Lower lobe of right lung (tissue), 2 donors: ENCODE measurements at places on chromosomes 1 and 21. TPM values are rescaled to one million over a fixed set of nuclear protein-coding genes. Genes with fewer than 3 reads are reported as not detected.

GRCh38 chr1:187840557-187840956 is 1011.8 kb downstream of the PLA2G4A start:
- no peaks in the 10 kb centered on the region for H3K36me3 ChIP-seq
- H3K27me3 ChIP-seq: no peaks in the 10 kb centered on the region
- H3K27ac ChIP-seq: no peak overlapping the region

DNA sequence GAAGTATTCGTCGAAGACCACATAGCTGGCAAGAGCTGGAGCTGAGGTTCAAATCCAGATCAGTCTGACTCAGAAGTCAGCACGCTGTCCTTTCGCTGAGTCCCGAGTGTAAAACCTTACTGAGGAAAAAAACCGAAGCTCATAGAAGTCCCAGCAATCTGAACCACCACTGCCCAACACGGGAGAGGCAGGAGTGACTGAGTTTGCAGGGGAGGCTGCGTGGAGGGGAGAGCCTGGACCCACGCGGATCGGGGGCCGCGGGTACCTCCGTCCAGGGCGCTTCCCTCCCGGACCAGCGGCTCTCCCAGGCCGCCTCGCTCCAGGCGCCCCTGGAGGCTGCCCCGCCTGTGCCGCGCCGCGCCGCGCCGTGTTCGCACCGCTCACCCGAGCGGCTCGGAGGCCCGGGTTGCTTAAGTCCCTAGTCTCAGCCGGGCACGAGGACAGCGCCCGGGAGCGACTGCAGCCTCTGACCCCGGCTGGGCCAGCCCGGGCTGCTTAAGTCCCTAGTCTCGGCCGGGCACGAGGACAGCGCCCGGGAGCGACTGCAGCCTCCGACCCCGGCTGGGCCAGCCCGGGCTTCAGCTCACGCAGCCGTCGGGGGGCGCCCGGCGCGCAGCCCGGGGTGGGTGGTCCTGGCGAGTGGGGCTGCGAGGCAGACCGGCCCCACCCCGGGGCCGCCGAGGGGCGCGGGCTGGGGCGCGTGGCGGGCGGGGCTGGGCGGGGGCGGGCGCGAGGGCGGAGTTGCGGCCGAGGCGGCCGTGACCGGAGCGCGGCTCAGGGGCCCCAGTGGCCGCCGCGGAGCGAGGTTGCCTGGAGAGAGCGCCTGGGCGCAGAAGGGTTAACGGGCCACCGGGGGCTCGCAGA is at the start of gene ADAMTSL4:
Gene ADAMTSL4, plus strand, starts transcription at position 777 of the 864 bp plus-strand sequence. CDS start 2,881 bp downstream, outside the sequence.
- peak; percentile 86 for DNase-seq
- H3K36me3 ChIP-seq: no peaks in the 10 kb centered on the region
- H3K27me3 ChIP-seq: no peaks in the 10 kb centered on the region
- peak within 1 kb of the TSS; percentile 67 for H3K4me3 ChIP-seq
- H3K27ac ChIP-seq: peak within 1 kb of the TSS; percentile 85
- H3K4me1 ChIP-seq: peaks cover 40% of the 10 kb centered on the region

- no peak for DNase-seq
- H3K36me3 ChIP-seq: no peaks in the 10 kb centered on the region
- no peaks in the 10 kb centered on the region for H3K27me3 ChIP-seq
- no peak overlapping the region for H3K27ac ChIP-seq
These were observed 17.6 kb upstream of the PARP1 start for GRCh38 chr1:226425431-226426031.

DNA sequence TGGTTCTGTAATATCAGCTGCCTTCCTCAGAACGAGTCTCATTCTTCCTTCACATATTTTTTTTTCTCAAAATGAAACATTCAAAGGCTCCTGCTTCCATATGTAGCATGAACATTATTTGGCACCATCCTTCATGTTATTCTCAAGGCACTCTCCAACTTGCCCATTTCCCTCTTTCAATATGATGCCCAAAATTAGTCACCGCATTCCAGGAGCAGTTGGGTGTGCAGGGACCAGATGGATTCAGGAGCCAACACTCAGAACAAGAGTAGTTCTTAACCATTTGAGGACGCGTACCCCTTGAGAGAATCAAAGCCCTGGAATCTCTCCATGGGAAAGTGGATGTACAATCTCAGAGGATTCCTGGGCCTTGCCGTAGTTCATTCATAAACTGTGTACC is 50.3 kb downstream of the KCNK1 start:
- no peaks in the 10 kb centered on the region for H3K36me3 ChIP-seq
- DNase-seq: no peak
- no peak overlapping the region for H3K27ac ChIP-seq
- H3K27me3 ChIP-seq: no peaks in the 10 kb centered on the region
- H3K4me3 ChIP-seq: no peak overlapping the region
- H3K4me1 ChIP-seq: no peaks in the 10 kb centered on the region

GRCh38 chr1:27436204-27437159 is 44.1 kb downstream of the GPR3 start:
- no peaks in the 10 kb centered on the region for H3K27me3 ChIP-seq
- H3K27ac ChIP-seq: peak overlapping the region; percentile 82
- H3K4me1 ChIP-seq: peaks cover 79% of the 10 kb centered on the region
- H3K4me3 ChIP-seq: peak overlapping the region; percentile 19
- peaks cover 7% of the 10 kb centered on the region for H3K36me3 ChIP-seq
- DNase-seq: no peak

DNA sequence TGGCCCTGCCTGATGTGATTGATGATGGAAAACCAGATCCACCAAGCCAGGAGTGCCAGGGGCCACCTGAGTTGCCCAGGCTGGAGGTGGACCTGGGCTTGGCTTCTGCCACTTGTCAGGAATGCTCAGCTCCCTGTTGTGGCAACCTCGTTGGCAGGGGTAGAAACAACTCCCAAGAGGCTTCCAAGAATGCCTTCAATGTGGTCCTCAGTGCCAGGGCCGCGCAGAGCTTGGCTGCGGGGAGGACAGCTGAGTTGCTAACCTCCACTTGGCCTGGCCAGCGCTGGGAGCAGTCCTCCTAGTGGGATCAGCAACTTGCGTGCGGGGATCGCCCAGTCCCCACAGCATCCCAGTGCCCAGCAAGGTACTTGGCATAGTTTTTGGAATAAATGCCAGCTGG is 9.0 kb downstream of the MYOM3 start:
- H3K36me3 ChIP-seq: no peaks in the 10 kb centered on the region
- H3K4me3 ChIP-seq: no peak overlapping the region
- H3K27ac ChIP-seq: no peak overlapping the region

- H3K36me3 ChIP-seq: no peaks in the 10 kb centered on the region
- H3K4me3 ChIP-seq: no peak overlapping the region
- no peak for DNase-seq
- H3K27me3 ChIP-seq: no peaks in the 10 kb centered on the region
- H3K4me1 ChIP-seq: peaks cover 14% of the 10 kb centered on the region
These were observed 161.7 kb upstream of the EDN2 start for GRCh38 chr1:41646186-41646585.

DNA sequence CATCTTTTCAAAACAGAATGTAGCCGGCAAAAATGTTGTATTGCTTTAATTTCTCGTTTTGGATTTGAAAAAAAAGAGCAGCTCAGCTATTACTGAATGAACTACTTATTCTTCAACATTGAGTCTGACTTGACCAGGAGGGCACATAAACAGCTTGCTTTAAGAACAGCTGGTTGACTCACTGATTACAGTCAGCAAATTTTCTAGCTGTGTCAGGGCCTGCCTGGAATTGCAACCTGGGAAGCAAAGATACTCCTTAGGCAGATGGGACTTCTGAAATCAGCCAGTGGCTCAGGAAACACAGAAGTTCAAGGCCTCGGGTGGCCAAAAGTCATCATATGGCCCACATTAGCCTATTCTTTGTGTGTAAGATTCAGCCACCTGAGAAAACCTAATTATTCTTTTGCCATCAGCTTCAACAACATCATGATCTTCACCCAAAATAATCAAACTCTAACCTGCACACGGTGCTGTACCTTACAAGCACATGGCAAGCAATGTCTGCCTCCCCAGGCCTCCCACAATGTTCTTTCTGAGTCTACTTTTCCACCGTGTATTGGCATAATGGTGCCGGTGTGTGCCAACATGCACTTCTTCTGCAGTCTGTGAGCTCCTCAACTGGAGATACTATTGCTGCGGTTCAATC is 307.2 kb downstream of the HHIPL2 start:
- H3K36me3 ChIP-seq: no peaks in the 10 kb centered on the region
- H3K27me3 ChIP-seq: no peaks in the 10 kb centered on the region
- DNase-seq: no peak

- DNase-seq: peak; percentile 64
- peak overlapping the region; percentile 6 for H3K27ac ChIP-seq
- H3K4me3 ChIP-seq: no peak overlapping the region
- H3K4me1 ChIP-seq: peaks cover 10% of the 10 kb centered on the region
These were observed 24.8 kb downstream of the SLC19A1 start for GRCh38 chr21:45517249-45518065.

- H3K27me3 ChIP-seq: peaks cover 4% of the 10 kb centered on the region
- H3K4me3 ChIP-seq: no peak overlapping the region
- H3K4me1 ChIP-seq: no peaks in the 10 kb centered on the region
- no peaks in the 10 kb centered on the region for H3K36me3 ChIP-seq
- DNase-seq: no peak
These were observed 42.5 kb downstream of the PRDM16 start for GRCh38 chr1:3111348-3112021.

PRAMEF11 gene
- total RNA-seq: not detected

SH2D1B gene
- total RNA-seq: 1.9 TPM

CD1B gene
- total RNA-seq: not detected

KLHL17 gene
- total RNA-seq: 17.0 TPM

TGFB2 gene
- 10.2 TPM for total RNA-seq

ADGRL4 gene
- 18.8 TPM for total RNA-seq
